Right ventricle myocardium superior (tissue), 1 donor: ENCODE measurements at places on chromosomes 5 and 9. TPM values are rescaled to one million over a fixed set of nuclear protein-coding genes. Genes with fewer than 3 reads are reported as not detected.
A peak's percentile ranks its signal among the peaks of the same experiment; 100 is the strongest.

The IRX2 gene
- total RNA-seq = 5.6 TPM

DNA sequence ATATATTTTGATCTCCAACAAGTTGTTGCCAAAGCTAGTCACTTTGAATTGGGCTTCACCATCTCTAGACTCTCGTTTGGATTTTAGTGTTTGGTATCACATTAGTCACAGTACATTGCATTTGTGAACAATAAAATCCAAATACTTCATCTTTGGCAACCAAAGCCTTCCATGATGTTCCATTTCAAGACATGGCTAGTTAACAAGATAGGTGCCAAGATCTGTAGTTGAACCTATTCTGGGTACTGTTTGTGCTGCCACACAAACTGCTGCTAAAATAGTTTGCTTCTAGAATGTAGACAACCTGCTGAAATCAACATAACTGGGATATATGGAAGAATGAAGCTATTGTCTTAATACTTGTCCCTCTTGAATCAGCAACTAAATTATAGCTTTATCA is 207.5 kb downstream of the LRRC70 start:
- DNase-seq = no peak

The RFX3 gene
- 3.7 TPM for total RNA-seq

DNA sequence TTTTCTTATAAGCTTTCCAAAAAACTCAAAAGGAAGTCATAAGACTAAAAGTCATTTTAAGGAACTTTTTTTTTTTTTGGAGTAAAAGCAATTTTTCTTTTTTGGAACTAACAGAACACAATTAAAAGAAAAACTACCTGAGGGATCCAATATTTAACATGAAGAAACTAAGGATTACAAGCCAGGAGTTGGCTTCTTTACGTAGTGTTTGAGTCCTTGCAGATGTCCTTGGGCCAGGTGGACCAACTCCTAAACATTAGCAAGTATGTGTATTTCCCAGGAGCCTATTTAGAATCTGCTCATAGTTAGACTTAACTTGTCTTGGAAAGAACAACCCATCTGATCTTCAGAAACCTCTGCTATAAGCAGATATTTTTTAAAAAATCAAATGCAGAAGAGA is 154.1 kb upstream of the EFNA5 start:
- DNase-seq = no peak

The NDUFAF2 gene
- 41.2 TPM for total RNA-seq

DNA sequence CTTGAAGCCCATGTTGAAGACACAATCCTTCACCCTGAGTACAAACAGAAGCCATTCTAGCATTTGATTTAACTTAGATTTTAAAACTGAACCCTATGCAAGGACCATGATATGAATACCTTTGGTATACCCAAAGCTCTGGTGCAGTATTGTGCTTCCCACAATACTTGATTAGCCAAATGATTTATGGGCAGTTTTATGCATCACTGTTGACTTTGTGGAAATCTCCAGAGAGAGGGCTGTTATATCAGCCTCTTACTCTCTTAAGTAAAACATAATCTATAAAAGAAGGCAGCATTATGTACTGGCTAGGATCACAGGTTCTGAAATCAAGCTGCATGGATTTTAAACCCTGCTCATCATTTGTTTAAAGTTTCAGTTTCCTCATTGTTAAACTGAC is 762.8 kb downstream of the EFNA5 start:
- no peak for DNase-seq

- DNase-seq = peak; percentile 57
Measured at GRCh38 chr9:114271556-114272510, 51.1 kb upstream of the ORM1 start.
